ENCODE measurements at places on chromosomes 1 and 21. TPM values are rescaled to one million over a fixed set of nuclear protein-coding genes. Genes with fewer than 3 reads are reported as not detected.

Gene CYP4A11
- total RNA-seq: not detected

DNA sequence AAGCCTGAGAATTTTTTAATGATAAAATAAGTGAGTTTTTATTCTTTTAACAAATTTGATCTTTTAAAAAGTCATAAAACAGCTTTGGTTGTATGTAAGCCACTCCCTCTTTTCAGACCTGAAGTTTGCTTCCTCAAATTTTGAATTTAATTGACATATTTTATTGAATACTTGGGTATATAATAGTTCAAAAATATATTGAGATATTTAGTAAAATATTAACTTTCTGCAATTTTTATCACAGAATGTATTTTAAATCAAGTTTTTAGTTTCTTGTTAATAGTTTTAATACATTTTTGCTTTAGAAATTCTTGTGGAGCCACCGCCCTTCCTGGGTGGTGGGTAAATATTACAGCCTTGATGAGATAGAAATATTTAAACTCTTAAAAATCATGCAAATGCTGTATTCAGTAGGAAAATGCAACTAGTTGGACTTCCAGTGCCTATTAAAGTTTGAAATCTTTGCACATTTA is 867 bp downstream of the PTPRC start:
- H3K4me1 ChIP-seq: no peaks in the 10 kb centered on the region
- no peak overlapping the region for H3K27ac ChIP-seq
- DNase-seq: no peak
- no peaks in the 10 kb centered on the region for H3K36me3 ChIP-seq
- H3K4me3 ChIP-seq: no peak overlapping the region

Gene RPTN
- total RNA-seq: not detected

Gene FAM72C
- total RNA-seq: 8.4 TPM

DNA sequence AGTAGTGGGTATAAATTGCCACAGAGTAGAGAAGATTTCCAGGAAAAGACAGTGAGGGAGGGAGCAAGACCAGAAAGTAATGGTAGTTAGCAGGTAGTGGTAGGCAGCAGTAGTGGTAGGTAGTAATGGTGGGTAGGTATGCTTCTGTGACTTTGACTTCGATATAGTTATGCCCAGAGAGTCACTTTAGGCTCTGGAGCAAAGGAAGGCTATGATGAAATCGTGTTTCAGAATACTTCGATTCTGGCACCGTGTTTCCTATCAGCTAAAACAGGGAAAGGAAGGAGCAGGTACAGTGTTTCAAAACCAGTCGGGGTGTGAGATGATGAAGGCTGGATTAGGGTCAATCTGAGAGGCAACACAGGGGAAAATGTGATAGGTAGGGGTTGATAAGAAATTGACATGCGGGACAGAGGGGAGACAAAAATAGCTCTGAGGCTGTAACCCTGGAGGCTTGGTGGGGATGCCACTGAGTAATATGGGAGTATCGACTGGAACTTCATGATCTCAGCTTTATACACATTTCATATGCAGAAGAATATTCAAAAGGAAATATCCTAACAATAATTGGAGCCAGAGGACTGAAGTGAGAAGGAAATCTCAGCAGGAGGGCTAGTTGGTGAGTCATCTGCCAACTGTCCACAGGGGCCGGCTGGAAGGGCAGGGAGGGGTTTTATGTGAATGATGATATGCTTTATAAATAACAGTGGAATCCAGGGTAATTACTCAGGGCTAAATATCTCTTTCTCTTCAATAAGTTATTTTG is 25.2 kb upstream of the TRIM45 start:
- H3K36me3 ChIP-seq: peaks cover 7% of the 10 kb centered on the region
- peaks cover 54% of the 10 kb centered on the region for H3K4me1 ChIP-seq
- peak overlapping the region; percentile 95 for H3K27ac ChIP-seq
- peak; percentile 63 for DNase-seq

Gene EFNA3
- 1.7 TPM for total RNA-seq

DNA sequence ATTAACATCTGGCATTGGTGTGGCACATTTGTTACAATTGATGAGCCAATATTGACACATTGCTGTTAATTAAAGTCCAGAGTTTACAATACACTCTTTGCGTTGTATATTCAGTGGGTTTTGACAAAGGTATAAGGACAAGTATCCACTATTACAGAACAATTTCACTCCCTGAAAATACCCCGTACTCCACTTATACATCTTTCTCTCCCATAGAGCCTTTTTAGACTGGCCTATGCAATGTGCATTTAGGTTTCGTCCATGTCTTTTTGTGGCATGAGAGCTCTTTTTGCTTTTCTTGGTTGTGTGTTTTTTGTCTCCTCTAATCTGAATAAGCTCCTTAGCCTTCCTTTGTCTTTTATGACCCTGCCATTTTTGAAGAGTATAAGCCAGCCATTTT is 40.6 kb upstream of the TSNAX start:
- no peak overlapping the region for H3K4me3 ChIP-seq
- H3K27me3 ChIP-seq: no peaks in the 10 kb centered on the region
- DNase-seq: no peak
- H3K4me1 ChIP-seq: no peaks in the 10 kb centered on the region
- no peak overlapping the region for H3K27ac ChIP-seq

DNA sequence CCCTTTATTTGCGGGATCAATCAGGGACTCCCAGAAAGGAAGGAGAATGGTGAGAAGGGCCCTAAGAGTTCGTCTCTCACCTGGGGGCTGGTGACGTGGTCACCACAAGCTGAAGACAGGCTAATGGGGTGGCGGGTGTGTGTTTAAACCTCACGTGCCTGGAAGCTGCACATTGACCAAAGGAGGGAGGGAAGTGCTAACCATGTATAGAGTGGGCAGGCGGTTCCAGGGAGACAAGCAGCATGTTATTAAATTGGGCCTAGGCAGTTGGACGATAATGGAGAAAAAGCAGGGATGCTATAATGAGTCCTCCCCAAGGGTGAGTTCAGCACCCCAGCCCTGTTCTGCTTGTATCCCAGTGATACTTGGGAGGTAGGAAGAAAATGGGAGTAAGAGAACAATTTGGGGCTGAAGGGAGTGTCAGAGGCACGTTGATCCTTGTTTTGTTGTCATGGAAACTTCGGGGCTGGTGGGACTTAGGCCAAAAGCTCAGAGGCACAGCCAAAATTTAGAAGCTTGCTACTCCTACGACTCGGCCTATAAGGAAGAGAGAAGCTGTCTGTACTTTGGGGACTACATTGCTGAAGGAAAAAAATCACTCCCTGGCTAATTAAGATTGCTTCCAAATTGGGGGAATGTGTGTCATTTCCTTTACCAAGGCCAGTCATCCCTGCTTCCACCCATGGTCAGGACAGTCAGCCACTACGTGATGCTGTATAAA is 33.2 kb upstream of the EPHA8 start:
- H3K27ac ChIP-seq: peak overlapping the region; percentile 5
- no peak for DNase-seq
- H3K4me3 ChIP-seq: no peak overlapping the region

DNA sequence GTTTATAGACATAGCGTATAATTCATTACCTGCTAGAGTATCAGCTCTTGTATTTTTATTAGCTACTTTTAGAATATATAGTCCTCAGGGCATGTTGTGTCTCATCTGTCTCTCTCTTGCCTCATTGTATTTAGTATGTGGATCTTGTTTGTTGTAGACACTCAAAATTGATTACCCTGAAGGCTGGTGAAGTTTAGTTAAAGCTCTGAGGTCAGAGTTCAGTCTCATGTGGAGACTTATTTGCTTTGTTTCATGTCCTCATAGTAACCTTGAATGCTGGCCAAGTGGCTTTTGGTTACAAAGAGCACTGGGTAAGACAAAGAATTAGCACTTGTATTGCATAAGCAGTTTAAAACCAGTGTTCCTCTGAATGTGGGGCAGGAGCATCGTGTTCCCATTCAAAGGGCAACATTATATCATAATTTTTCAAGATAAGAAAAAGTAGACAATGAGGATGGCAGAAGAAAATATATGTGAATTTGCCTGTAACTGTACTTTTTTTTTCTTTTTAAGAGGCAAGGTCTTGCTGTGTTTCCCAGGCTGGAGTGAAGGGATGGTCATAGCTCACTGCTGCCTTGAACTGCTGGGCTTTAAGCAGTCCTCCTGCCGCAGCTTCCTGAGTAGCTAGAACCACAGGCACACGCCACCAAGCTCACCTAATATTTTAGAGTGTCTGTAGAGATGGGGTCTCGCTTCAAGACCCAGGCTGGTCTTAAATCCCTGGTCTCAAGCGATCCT is 17.4 kb downstream of the CNST start:
- no peaks in the 10 kb centered on the region for H3K27me3 ChIP-seq
- no peaks in the 10 kb centered on the region for H3K36me3 ChIP-seq
- no peak overlapping the region for H3K27ac ChIP-seq
- no peak for DNase-seq

Gene MSH4
- 0.54 TPM for total RNA-seq

Gene OTUD7B
- total RNA-seq: 34.9 TPM

GRCh38 chr1:225949041-225949440 is 8.0 kb upstream of the LEFTY2 start:
- H3K27ac ChIP-seq: no peak overlapping the region
- no peaks in the 10 kb centered on the region for H3K36me3 ChIP-seq
- H3K27me3 ChIP-seq: peaks cover 93% of the 10 kb centered on the region
- H3K4me1 ChIP-seq: no peaks in the 10 kb centered on the region

DNA sequence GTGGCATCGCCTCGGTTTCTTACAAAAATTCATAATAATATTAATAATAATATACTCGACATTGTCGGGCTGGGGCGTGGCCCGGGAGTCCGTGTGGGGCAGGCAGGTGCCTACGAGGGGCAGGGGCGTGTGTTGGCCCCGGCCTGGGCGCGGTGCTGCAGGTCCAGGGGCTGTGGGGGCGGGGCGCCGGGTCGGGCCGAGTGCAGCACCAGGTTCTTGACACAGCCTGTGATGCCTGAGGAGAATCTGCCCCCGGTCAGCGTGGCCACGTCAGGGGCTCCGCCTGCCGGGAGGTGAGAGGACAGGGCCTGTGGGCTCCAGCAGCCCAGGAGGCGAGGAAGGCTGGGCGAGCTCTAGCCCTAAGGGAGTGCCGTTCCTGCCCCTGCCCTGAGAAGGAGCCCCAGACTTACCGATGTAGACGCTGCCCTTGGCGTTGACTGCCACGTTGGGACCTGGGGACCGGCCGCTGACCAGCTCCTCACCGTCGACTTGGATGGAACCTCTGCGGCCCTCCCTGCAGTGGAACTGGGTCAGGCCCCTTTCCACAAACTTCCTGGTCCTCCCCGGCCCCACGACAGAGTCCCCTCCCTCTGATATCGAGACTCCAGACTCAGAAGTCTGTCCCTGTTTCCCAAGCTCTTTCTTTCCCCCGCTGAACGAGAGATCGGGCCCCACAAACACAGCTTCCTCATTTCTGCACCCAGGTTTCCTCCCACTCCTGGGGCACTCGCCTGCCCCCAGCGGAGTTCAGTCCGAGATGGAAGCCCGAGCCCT is 11.3 kb downstream of the LDLRAD2 start:
- H3K27ac ChIP-seq: no peak overlapping the region
- DNase-seq: no peak
- H3K4me1 ChIP-seq: no peaks in the 10 kb centered on the region

Gene C1orf226
- total RNA-seq: 14.1 TPM

Gene LRRC7
- total RNA-seq: 0.47 TPM

- H3K27me3 ChIP-seq: no peaks in the 10 kb centered on the region
- H3K27ac ChIP-seq: no peak overlapping the region
- no peaks in the 10 kb centered on the region for H3K36me3 ChIP-seq
- no peaks in the 10 kb centered on the region for H3K4me1 ChIP-seq
- no peak overlapping the region for H3K4me3 ChIP-seq
- DNase-seq: no peak
These were observed 15.7 kb downstream of the PTCH2 start for GRCh38 chr1:44827197-44828002.

DNA sequence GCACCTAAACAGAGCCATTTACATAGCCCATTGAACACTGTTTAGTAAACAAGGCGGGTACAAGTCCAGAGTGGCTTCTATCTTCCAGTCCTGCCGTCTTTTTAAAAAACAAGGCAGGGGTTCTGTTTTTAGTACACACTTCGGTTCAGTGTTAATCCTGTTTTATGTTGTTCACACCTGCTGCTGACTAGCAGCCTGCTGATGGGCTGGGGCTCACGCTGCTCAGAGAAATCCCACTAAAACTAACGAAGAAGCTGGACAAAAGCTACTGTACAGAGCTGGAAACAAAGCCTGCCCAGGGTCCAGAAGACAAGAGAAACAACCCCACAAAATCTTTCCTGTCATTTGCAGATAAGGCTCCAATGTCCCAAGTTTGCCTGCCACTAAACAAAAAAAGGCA is 13.2 kb downstream of the ESRRG start:
- no peaks in the 10 kb centered on the region for H3K4me1 ChIP-seq
- H3K4me3 ChIP-seq: no peak overlapping the region
- H3K27me3 ChIP-seq: no peaks in the 10 kb centered on the region
- H3K27ac ChIP-seq: no peak overlapping the region
- no peaks in the 10 kb centered on the region for H3K36me3 ChIP-seq

DNA sequence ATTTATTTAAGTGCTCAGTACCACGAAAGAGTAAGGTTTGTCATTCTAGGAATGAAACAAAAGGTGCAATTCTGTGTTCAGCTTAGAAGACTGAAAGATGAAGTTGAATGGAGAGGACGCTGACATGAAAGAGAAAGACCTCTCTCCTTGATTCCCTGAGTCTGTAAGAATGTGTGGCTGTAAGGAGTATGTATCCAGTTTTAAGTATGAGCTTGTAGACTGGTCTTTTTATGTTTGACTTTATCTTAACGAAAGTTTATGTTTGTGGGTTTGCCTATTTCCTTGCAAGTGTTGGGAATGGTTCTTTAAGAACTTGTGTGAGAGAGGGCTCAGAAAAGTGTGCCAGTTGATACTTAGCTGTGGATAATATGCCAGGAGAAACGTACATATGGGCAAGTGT is 1.4 kb downstream of the CHD1L start:
- DNase-seq: no peak
- H3K27ac ChIP-seq: peak overlapping the region; percentile 18
- H3K4me1 ChIP-seq: peaks cover 51% of the 10 kb centered on the region
- H3K36me3 ChIP-seq: peaks cover 18% of the 10 kb centered on the region
- H3K4me3 ChIP-seq: peak overlapping the region; percentile 67

Gene KRTAP12-2
- total RNA-seq: not detected

GRCh38 chr1:156663178-156663577 is 14.0 kb downstream of the NES start:
- DNase-seq: no peak
- H3K27ac ChIP-seq: peak overlapping the region; percentile 2
- H3K4me3 ChIP-seq: no peak overlapping the region
- peaks cover 34% of the 10 kb centered on the region for H3K36me3 ChIP-seq
- H3K27me3 ChIP-seq: no peaks in the 10 kb centered on the region

GRCh38 chr1:67175530-67176087 is 9.4 kb downstream of the IL23R start:
- no peak overlapping the region for H3K4me3 ChIP-seq
- H3K36me3 ChIP-seq: no peaks in the 10 kb centered on the region
- peaks cover 19% of the 10 kb centered on the region for H3K27me3 ChIP-seq
- no peaks in the 10 kb centered on the region for H3K4me1 ChIP-seq

GRCh38 chr21:27422435-27422834 is 455.5 kb upstream of the ADAMTS5 start:
- no peak overlapping the region for H3K4me3 ChIP-seq
- peaks cover 24% of the 10 kb centered on the region for H3K4me1 ChIP-seq

Gene TCHH
- not detected for total RNA-seq

Data from Calu3 (cell line).